ENCODE measurements at places on chromosomes 4 and X.

DNA sequence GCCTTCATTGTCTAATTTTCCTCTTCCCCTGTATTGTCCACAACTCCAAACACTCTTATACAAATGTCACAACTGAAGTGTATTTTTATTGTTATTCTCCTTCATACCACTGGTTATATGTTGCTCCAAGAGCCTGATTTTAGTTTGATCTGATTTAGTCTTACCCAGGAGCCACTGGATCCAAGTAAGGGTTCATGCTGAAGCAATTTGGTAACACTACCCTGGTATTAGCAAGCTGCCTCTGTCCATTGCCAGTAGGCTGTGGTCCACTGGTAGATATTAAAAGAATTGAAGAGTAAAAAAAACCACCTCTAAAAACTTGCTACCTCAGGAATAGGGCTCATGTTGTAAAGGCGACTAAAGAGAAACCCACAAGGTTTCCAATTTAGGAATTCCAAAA, 41.2 kb downstream of the AMOT start:
- no peak for DNase-seq

DNA sequence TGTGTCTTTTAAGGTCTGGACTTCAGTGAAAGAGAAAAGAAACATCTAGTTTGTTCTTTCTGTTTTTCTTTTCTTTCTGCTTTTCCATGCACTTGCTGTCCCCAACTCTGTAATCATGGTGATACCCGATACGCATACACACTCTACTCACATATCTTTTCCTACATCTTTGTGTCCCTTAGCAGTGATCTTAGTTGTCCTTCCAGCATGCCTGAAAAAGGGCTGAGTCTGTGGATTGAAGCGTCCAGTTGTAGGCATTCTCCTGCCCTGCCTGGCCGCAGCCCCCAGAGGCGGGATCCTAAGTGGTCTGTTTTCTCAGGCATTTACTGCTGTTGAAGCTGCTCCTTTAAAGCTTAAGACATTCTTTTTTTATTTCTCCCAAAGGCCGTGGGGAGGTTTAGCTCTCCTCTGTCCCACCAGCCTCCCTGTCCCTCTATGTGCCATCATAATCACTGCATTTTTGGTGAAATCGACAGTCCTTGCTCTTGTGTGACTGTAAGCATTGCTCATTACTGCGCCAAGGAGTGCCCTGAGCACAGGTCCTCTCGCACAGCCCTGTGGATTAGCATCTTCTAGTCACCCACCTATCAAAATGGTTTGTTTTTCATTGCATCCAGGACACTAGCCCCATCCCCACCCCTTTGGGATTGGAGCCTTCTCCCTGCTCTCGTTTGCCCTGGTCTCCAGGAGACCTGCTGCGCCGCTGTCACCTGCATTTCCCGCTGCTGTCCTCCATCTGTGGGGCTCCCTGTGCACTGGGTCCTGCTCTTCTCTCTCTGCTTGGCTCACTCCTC, 4.4 kb downstream of the RGS12 start:
- DNase-seq, result no peak

- DNase-seq, result no peak
These were observed 5.7 kb downstream of the IL2 start for GRCh38 chr4:122450847-122451246.

- DNase-seq, result no peak
These were observed 126.8 kb upstream of the PRDX4 start for GRCh38 chrX:23540532-23540931.

DNA sequence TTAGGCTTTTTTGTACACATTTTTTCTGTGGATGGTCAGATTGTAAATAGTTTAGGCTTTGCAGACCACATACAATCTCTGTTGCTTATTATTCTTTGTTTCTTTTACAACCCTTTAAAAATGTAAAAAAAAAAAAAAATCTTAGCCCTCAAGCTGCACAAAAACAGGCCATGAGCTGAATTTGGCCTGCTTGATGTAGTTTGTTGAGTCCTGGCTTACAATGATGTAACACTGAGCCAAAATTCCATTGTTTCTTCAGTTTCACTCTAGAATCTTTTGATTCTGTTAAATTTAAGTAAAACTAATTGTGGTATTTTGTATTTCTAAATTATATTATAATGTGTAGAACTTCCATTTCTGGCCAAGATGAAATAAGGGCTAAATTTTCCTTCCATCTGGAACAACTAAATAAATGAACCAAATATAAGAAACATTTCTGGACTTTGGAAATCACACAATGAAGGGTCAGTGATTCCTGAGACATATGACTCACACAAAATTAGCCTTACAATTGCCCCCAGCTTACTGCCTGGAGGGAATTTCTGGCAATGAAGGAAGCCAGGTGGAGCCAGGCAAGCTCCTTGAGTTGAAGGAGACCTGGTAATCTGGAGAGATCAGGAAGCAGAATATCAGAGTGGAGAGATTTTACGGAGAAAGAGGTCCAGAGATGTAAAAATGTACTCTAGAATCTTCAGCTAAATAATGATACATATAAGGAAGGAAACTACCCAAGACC, 29.8 kb downstream of the IQCM start:
- DNase-seq, result no peak

DNA sequence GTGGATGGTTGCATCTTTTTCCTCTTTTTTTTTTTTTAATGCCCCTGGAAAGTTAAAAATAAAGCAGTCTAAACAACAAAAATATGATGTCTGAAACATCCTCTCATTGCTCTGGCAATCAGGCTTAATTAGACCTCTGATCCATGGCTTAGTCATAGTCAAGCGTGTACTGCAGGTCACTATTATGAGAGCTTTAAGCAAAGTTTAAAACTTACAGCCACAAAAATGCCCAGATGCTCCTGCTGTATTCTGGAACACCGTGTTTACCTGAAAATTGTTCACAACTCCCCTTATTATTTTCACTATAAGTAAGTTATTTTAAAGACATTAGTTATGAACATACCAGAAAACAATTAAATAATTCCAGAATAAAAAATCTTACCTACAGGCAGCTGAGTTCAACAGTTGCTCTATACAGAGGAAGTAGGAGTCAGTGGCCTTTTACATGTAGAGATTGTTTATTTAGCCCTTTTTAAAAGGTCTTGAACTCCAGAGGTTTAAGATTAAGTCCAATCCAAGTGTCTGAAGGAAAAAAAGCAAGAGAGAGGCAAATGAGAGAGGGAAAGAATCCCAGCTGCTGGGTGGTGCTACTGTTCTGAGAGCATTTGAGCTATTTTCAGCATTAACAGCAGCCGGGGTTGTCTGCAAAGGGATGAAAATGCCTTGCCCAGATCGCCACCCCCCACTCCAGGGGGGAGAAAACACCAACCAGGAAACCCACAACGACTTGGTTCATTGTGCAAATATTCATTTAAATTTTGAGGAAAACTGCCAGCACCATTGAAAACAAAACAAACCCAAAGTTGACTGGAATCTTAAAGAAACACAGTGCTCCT, 36.9 kb downstream of the SORBS2 start:
- DNase-seq, result no peak

DNA sequence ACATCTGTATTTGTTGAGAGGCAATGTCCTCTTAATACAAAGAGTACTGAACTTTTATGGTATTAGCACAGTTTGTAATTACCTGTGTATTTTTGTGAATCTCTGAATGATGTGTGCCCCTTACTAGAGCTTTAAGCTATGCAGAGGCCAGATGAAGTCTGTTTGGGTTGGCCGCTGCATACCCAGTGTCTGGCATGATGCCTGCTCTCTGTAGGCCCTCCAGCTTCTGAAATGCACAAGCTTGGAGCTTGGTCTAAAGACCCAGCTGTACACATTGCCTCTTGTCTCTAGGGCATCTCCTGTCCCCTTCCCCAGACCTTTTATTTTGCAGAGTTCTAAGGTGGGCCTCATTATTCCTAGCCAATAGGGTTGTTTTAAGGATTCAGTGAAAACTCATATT, 68.6 kb downstream of the CDS1 start:
- DNase-seq, result no peak

DNA sequence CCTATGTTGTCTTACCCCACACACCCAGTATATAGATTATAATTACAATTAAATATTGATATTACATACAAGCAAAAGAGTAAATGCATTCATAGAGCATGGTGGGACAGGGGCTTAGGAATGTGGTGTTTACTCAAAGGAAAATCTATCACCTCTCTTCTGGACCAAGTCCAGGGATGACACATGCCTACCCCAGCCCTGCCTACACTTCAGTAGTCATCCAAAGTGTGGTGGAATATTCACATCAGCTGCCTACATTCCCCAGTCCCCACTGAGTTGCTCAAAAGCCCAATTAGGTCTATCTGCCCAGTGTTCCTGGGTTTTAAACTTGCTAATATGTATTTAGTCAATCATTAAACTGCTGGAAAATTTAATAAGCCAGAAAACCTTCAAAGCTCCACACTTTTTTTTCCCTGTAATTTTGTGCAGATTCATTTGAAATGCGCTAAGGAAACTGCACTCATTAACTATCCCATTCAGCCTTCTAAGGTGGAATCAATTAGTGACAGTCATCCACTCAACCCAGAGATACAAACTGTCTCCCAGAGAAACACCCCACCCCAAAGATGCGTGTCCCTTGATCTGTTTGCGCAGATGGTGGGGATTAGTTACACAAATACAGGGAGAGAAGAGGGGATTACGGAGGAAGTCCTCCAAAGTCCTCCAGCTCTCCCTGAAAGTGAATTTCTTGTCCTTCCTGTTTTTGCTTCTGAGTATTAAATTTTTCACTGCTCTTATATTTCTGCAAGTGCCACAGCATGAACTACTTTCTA, 91.7 kb upstream of the KDR start:
- DNase-seq, result no peak

DNA sequence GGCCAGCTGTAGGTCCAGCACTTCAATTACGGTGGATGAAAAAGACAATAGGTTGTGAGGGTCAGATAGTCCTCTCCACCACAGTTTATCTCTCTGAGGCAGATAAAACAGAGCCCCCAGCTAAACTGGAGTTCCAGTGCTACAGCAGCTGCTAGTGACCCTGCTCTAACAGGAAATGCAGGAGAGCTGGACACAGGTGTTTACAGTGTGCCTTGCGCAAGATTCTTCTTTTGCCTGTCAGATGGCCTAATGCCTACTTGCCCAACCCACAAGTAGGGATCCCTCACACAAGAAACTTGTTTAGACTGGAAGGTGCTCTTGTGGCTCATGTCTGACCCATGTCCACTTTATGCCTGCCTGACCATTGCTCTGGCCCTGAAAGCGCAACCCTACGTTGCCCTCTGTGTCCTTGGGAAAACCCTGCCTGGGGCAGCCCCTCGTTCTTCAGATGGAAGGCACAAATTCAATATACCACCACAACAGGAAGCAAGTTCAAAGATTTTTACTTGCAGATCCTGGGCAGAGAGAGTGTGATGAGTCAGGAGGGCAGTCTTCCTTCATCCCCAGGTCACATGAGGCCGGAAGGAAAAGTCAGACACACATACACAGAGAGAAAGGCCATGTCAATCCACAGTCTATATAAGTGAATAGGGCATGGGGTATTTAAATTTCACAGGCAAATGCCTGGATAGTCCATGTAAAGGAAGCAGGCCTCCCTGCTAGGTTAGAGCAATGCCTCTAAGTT, 105.1 kb upstream of the ADGRL3 start:
- DNase-seq, result no peak

DNA sequence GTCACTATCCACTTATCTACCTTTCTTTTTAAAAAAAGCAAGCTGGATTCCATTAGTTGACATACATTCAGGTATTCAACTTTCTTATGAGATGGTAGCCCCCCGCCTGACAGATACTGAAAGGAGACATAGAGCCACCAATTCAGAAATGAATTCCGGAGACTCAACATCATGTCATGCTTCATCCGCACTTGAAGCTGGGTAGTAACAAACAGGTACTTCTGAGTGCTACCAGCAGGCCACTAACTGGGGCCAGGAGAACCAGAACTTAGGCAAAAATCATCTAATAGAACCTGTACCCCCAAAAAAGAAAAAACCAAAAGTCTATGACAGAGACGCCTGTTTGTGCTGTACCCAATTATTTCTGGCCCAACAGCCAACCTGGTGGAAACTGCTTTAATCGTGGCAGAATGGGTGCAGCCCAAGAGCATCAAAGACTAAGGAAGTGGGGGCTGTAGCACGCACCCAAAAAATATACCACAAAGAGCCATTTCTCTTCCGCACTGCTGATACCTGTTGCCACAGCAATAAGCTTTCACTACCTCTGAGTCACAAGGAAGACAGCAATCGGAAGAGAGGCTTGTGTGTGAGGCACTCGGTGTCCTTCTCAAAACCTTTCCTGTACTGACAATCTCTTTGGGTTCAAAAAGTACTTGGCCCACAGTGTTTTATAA, 84.8 kb downstream of the AFAP1 start:
- DNase-seq, result peak; percentile 92

- DNase-seq, result no peak
These were observed 12.5 kb downstream of the CC2D2A start for GRCh38 chr4:15481961-15482745.

- no peak for DNase-seq
These were observed at the start of gene PF4V1 for GRCh38 chr4:73853246-73853704. PF4V1 (plus strand) TSS chr4:73853296; CDS start chr4:73853363, 67 bp downstream.

GRCh38 chrX:119753639-119754257, 4.6 kb upstream of the SOWAHD start:
- DNase-seq, result peak; percentile 87

DNA sequence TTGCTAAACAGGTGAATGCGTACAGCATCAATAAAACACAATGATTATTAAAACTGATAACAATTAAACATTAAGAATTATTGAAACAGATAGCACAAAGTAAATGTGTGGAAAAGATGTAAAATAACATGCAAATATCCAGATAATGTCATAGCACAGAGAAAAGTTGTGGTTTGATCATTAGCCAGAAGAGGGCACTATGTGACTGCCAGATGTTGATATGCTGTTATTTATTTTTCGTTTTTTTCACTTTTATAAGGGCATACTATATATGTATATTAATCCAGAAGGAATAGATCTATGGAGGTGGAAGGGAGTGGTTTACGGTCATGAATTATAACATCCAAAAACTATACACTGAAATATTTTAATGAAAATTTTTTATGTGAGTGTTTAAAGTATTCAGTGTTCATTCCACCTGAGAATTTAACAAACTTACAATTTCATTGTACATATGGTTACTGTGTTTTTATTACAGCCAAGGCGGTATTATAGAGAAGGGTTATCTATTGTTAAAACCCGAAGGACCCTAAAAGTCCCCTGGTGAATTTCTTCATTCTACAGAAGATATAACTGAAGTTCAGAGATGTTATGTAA, 211.9 kb upstream of the UGT8 start:
- DNase-seq, result no peak

DNA sequence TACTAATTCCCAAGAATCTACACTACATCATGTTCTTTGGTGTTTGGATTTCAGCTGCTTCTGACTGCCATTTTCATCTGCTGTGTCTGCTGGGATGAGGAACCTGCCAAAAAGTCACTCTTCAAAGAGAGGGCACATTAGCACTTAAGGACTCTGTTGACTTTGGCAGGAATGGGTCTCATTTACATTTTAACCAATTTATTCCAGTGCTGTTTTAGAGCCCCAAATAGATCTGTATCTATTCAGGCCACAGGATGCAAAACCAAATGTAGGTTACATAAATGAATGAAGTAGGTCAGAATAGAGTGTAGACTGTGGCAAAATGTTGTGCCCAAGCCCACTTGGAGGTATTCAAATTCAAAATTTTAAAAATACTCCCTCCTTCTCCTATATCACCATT, 14.4 kb downstream of the TXK start:
- no peak for DNase-seq

- DNase-seq, result no peak
These were observed 45.8 kb downstream of the ENOX2 start for GRCh38 chrX:130857207-130857606.
